ENCODE measurements at places on chromosomes 2 and 18.

GRCh38 chr18:9135081-9135911 lies 1.3 kb upstream of the ANKRD12 start:
- DNase-seq, result no peak

- DNase-seq, result no peak
Observed at GRCh38 chr18:12060182-12060870, 33.3 kb upstream of the ANKRD62 start.

DNA sequence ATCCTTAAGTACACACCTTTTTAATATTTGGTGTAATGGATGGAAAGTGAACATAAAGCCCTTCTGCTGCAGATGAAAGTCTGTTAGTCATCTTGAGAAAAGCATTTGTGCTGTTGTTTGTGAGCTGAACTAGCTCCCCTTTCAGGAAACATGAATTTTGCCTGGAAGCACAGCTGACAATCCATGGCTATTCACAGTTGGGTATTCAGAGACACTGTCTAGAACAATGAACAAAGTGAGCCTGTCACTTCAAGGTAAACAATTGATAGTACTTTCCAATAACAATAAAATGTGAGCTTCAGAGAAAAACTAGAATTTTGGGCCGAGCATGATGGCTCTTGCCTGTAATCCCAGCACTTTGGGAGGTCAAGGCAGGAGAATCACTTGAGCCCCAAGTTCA lies 6.8 kb upstream of the EFHD1 start:
- no peak for DNase-seq

- DNase-seq, result no peak
Observed at GRCh38 chr2:57075226-57075625, 891.4 kb downstream of the CCDC85A start.

DNA sequence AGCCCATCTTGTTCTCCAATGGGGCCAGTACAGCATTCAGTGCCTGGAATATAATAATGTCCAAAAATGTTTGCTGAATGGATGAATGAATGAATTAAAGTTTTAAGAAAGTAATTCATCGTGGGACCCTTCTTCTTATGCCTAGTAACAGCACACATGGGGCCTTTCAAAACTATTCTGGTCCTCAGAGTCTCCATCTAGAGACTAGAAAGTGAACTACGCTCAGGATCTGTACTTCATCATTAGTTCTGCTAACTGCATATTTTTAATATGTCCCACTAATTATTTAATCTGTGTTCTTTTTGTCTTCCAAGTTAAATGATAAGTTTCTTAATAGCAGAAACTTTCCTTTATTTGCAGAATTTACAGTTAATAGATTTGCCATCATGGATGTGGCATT lies 172.5 kb downstream of the SMAD2 start:
- DNase-seq, result no peak

- DNase-seq, result no peak
Observed at GRCh38 chr2:62287282-62287681, 91.4 kb downstream of the B3GNT2 start.

- DNase-seq, result no peak
Observed at GRCh38 chr2:200278694-200279316, 27.7 kb upstream of the SPATS2L start.

DNA sequence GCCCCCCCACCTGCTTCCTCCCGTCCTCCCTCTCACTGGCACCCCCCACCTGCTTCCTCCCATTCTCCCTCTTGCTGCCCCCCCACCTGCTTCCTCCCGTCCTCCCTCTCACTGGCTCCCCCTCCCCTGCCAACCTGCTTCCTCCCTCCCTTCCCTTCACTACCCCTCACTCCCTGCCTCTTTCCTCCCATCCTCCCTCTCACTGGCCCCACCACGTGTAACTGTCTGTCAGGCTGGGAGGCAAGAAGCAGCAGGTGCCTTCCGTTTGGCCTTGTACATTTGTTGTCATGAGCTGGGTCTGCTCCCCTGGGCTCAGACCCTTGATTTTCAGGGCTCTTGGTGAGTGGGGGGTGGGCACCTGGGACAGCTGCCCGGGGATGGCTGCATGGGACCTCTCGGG lies 19.1 kb downstream of the RTP5 start:
- DNase-seq, result no peak

DNA sequence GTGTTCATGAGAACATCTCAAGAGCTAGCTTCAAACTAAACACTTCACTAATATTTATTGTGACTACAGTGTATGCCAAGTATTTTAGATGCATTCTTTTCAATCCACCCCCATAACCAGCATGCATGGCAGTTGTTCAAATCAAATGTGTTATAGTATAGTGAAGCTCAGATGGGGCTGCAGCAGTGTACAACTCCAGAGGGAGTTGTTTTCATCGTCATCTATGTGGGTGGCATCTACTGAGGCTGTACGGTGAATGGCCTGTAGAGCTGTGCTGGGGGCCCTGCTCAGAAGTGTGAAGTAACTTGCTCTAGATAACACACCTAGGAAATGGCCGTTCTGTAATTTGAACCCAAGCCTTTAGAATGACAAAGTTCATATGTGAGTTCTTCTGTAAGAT lies 71.8 kb upstream of the LRATD1 start:
- DNase-seq, result no peak
